ENCODE measurements at places on chromosomes 11 and 22. TPM values are rescaled to one million over a fixed set of nuclear protein-coding genes. Genes with fewer than 3 reads are reported as not detected.

The CBLIF gene
- not detected for polyA plus RNA-seq

The CALCA gene
- not detected for polyA plus RNA-seq

The DRICH1 gene
- polyA plus RNA-seq, result 0.78 TPM

The ASCL2 gene
- 0.47 TPM for polyA plus RNA-seq

The NCAM1 gene
- 93.2 TPM for polyA plus RNA-seq

The FAM180B gene
- polyA plus RNA-seq, result 4.1 TPM

The SOX6 gene
- 25.2 TPM for polyA plus RNA-seq

The DBX1 gene
- 8.0 TPM for polyA plus RNA-seq

The OR8G5 gene
- 0.11 TPM for polyA plus RNA-seq

The BIK gene
- polyA plus RNA-seq, result 0.11 TPM

The C22orf31 gene
- 2.0 TPM for polyA plus RNA-seq

The ELFN2 gene
- polyA plus RNA-seq, result 1.00 TPM

The OR52I2 gene
- not detected for polyA plus RNA-seq

Measured in muscle of leg (tissue), 16 donors.